ENCODE measurements at places on chromosomes 5 and 9.

DNA sequence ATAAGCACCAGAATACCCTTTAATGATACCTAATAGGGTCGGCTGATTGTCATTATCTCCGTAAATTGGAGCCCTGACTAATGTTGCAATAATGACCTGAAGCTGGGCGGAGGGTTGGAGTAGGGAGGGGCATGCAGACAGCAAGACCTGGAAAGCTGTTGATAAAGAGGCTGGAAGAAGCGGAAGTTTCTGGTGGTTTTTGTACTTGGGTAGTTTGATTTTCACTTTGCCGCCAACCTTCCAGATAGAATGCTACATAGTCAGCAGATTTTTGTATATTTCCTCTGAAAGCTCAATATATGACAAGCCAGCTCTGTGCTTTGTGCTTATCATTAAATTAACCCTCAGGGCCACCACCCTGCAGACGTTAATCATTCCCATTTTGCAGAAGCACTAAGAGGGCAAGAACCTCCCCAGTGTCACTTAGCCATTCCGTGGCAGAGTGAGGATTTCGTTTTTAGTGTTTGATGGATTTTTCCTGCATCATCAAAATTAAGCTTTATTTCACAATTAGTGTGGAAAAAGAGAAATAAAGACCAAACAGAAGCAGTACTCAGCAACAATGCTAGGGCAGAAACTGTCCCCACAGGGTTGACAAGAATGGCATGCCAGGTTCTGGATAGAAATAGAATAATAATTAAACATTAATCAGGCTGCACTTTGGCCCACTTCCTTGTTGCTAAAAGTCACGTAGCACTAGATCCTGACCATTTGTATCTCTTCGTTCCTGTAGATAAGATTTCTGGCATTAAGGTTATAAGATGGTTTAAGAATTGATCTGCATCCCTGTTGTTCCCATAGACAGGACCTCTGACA, 34.7 kb downstream of the DIRAS2 start:
- DNase-seq, result no peak

GRCh38 chr5:42230839-42231238, 192.4 kb upstream of the GHR start:
- no peak for DNase-seq

DNA sequence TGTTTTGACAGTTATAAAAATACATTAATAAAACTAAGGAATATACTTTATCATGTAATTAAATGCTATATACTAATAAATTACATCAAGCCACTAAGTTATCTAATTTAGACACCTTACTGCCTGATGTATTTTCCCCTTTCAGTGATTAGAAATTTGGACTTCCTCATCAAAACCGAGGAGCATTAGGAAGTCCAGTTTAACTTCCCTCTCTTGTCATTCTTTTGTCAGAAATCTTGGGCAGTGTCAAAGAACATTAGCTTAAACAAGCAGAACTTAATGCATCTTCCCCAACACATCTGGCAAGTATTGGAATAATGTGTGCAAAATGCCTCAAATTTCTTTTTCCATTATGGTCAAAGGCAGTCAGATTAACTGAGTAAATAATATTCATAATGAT, 81.6 kb downstream of the PLPP1 start:
- DNase-seq, result no peak

DNA sequence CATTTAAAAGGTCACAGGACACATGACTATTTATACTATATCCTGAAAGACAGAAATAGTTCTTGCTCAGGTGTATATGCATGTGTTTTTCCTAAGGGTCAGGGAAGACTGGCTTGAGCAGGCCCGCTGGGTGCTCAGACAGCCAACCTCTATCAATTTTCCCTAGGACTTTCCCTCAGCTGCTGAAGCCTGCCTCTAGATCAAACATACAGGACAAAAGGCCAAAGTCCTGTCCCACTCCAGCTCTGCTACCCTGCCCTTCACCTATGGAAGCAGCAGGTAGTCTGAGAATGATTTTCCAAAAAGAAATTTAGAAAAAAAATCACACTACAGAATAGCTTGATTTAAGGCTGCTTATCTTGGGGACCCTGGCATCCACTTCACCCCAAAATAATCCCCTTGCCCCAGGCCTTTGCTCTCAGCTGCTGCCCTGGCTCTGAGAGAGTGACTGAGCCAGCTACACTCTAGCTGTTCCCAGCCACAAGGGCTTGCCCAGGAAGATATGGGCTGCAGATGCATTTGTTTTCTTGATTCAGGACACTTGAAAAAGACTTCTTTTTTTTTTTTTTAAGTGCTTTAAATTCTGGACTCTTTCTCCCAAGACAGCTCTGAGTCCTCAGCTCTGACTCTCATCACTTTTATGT, 42.5 kb downstream of the KLHL3 start:
- no peak for DNase-seq

GRCh38 chr9:107684224-107684623, 194.7 kb upstream of the KLF4 start:
- DNase-seq, result no peak

DNA sequence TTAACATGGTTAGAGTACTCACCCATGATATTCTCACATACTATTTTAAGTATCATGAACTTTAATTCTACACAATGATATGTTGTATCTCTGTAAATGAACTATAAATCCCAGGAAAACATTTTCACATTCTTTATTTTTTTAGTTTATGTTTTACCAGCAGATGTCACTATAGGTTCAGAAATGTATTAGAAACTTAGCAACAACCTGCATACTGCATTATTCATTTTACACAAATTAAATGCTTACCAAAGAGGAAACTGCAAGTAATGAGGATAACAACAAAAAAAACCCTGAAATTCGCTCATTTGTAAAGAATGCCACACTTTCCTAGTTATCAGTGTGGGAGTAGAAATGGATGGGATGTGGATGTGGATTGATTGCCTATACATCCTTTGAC, 217.5 kb upstream of the OTULINL start:
- no peak for DNase-seq
